RWPE1 (cell line): ENCODE measurements at places on chromosomes 1 and 21.

DNA sequence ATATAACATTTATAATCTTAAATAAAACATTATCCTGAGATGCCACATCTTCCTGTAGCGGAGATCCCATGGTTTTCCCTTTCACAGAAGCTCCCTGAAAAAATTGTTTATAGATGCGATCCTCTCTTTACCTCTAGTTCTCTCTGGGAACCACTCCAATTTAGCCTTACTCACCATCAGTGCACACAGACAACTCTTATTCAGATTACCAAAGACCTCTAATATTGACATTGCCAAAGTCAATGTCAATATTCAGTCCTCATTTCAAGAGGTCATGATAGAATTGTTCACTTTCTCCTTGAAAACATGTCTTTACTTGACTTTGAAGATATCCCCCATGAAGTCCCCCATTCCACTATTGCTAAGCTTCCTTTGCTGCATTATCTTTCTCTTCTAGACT is 248.8 kb downstream of the CTH start:
- DNase-seq = no peak

- DNase-seq = no peak
These were observed 301.9 kb upstream of the RUNX1 start for GRCh38 chr21:35350965-35351364.

DNA sequence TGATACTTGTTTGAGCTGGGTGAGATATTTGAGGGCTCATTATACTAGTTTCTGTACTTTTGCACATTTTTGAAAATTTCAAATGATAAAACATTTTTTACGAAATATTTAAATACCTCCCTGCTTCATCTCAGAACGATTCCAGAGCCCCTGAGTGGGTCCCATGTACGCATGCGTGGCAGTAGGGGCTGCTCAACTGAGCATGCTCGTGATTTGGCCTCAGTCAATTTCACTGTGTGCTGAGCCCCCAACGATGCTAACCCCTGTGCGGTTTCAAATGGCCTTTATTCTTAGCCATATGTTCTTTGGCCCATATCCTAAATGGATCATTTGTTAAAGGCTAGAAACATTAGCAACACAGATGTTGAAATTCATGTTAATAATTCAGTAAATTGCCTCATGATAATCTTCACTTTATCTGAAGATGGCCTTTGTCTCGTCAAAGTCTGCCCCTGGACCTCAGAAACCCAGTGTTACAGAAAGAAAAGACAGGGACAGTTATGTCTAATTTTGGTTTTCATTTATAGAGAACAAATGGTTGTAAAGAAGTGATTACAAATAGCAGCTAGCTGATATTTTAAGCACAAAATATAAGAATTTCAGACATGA is 108.2 kb downstream of the MRPS6 start:
- DNase-seq = no peak

- no peak for DNase-seq
These were observed 14.4 kb upstream of the CD101 start for GRCh38 chr1:116987256-116987555.

GRCh38 chr1:58405660-58406059 is 140.9 kb downstream of the OMA1 start:
- no peak for DNase-seq

DNA sequence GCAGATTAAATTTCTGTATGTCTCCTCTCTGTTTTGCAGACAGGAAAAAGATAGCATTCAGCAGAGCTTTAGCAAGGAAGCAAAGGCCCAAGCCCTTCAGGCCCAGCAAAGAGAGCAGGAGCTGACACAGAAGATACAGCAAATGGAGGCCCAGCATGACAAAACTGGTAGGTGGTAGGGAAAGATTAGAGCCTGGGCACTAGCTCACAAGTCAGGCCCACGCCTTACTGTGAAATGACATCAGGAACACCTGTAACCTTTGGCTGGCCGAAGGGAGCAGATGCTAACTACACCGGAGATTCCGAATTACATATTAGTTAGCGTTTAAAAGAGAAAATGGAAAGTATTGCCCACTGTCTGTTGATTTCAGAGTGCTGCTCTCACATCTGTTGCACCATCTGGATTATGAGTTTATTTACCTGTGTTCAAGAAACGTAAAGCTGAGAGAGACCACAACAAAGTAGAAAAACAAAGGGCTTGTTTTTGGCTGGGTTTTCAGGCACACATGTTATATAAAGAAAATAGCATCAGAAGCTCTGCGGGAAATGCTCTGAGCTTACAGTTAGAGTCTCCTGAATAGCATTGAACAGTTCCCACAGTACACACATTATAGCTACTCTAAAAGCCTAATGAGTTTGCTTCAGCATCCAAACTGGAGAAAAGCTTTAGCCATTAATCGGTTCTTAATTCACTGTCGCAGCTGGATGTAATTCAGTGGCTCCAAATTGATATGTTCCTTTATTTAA is 160.0 kb downstream of the SDCCAG8 start:
- DNase-seq = no peak

DNA sequence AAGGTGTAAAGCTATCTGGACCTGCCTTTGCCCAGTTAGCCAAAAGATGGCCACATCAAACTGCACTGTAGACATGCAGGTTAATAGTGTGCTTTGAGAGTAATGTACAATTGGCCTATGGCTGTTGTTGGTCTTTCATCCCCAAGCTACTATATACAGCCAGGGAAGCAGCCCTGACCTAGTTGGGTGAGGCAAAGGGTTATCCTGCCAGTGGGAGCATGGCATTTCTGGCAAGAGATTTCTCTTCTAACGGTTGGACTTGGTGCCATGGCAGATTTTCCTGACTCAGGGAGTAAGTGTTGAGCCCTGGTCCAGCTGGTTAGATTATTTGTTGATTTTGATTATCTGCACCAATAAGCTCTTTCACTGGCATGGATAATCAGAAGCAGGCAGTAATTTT is 119.8 kb downstream of the SDCCAG8 start:
- no peak for DNase-seq

- no peak for DNase-seq
These were observed 15.8 kb downstream of the KMO start for GRCh38 chr1:241548008-241548407.

- DNase-seq = no peak
These were observed 111.7 kb downstream of the KCNN3 start for GRCh38 chr1:154758346-154758745.

- DNase-seq = no peak
These were observed 13.5 kb downstream of the RUNX1 start for GRCh38 chr21:35035581-35035980.

DNA sequence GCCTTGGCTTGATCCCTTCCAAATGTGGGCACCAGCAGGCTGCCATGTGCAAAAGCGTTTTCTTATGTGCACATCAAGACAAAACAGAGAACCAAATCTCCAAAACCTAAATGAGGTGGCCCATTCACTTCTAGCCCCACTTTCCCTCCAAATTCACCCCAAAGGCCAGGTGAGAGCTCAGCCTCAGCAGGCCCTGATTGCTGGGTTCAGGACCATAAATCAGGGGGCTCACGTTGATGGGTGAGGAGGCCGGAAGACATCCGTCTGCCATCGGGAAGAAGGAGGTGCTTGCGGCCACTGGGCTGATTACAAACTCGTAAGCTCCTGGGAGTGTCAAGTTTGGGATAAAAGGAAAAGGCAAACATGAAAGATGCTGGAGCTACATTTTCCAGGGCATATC is 86.7 kb upstream of the CLDN14 start:
- no peak for DNase-seq
